GM04504 (cell line): ENCODE measurements at places on chromosomes 12 and 14.

- no peak for DNase-seq
Observed at GRCh38 chr12:130663514-130663913, 52.6 kb downstream of the RIMBP2 start.

- DNase-seq, result peak; percentile 51
Observed at GRCh38 chr12:50825372-50825838, 17.3 kb upstream of the TMPRSS12 start.

DNA sequence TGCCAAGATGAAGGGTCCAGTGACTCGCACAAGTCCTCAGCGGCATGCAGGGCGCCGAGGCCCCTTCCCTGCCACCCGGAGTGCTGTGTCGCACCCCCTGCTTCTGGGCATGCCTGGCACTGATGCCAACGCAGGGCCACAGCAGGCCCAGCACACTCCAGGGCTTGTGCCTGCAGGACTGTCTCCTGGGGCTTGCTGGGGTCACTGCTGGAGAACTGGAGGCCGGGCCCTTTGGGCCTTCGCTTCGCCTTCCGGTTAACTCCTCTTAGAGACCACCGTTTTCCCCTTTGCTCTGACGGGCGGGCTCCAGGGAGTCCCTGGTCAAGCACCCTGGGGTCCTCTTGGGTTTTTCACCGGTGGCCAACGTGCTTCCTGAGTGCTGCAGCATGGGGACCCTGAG, 79.6 kb downstream of the WDR20 start:
- DNase-seq, result no peak

DNA sequence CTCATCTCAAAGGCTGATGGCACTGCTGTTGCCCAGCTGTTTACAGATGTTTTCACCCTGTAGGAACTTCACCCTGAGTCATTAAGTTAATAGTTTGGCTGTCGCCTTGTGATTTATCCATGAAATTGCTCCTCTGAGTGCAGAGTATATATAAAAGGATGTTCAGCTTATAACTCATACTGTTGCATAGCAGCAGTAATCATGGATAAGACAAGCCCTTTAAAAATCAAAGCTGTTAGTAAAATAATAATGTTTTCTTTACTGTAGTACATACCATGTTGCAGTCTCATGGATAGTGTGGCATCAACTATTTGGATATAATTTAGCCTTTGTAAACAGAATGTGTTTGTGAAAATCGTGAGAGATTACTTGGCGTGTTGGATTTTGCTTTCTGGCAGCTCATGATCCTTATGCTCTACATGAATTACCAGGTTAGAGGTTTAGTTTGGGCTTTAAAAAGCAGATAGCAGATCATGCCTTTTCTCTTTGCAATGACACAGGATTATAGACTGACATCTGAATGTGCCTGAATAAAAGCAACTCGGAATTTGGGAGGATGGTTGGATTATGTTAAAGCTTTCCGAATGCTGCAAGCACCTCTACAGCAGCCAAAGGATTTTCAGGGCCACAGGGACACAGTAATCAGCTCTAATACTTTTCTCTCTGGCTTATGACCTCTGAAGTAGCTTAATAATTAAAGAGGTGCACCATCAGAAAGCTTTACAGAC, 279.7 kb upstream of the ATP2B1 start:
- peak; percentile 41 for DNase-seq

DNA sequence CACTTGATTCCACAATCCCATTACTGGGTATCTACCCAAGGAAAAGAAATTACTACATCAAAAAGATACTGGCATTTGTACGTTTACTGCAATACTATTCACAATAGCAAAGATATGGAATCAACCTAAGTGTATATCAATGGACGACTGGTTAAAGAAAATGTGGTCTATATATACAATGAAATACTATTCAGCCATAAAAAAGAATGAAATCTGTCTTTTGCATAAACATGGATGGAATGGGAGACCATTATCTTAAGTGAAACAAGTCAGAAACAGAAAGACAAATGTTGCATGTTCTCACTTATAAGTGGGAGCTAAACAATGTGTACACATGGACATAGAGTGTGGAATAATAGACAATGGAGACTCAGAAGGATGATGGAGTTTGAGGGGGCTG, 5.0 kb upstream of the OS9 start:
- no peak for DNase-seq

DNA sequence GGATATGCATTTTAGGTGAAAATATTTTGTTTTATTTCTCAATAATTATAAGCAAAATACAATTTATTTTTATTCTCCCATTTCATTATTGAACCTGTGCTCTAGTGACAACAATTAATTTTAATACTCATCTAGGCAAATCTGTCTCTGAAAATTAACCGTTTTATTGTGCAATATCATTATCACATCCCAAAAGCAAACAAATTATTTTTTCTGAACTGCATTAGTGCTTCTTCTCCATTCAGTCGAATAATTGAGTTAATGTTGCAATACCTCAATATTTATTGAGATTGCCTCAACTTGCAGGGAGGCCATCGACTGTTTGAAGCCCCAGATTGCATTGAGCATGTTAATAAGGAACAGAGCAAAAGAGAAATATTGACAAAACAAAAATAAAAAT, 303.2 kb upstream of the LRFN5 start:
- no peak for DNase-seq

GRCh38 chr14:96125536-96125935, 79.1 kb upstream of the BDKRB2 start:
- DNase-seq, result no peak

DNA sequence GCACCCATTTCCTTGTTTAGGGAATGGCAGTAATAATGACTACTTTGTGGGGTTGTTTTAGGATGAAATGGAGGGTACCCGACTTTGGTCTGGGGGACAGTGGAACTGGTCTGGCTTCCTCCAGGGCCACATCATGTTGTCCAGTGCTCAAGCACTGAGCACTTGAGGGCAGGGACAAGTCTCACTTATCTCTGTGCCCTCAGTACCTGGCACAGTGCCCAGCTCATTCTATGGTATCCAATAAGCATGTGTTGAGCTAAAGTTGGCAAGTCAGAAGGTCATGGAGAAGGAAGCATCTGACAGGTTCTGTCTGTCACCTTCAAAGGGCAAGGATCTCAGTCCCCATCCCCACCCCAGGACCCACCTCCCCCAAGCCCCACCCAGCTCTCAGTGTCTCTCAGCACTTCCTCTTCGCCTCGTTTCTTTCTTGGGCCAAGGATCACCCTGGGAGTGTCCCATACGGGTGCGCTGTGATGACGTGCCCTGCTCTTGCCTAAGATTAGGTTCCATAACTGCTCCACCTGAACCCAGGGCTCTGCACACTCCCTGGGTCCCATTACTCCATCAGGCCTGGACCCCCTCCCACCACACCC, 24.3 kb upstream of the TMEM106C start:
- DNase-seq, result no peak

DNA sequence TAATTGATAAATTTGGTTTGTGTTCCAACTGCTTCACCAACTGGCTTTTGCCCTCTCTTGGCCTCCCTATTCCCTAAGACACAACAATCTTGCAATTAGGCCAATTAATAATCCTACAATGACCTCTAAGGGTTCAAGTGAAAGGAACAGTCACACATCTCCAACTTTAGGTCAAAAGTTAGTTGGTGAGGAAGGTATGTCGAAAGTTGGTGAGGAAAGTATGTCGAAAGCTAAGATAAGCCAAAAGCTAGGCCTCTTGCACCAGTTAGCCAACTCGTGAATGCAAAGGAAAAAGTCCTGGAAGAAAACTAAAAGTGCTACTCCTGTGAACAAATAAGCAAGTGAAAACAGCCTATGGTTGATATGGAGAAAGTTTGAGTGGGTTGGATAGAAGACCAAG, 32.6 kb downstream of the EGLN3 start:
- no peak for DNase-seq

DNA sequence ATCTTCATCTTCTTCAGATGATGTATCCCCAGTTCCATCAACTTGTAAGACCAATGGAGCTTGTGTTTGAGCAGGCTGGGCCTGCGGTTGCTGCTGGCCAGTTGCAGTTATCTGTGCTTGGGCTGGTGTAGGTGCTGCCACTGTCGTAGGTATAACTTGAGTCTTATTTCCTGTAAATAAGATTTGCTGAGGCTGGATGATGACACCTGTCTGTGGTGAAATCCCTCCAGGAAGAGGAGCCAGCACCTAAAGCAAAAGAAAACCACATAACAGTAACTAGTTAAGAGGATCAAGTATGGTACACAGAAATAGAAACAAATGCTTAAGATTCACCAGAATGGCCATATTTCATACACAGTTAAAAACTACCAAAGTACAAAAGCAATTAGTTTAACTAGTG, 28.2 kb downstream of the GTF2A1 start:
- DNase-seq, result no peak

DNA sequence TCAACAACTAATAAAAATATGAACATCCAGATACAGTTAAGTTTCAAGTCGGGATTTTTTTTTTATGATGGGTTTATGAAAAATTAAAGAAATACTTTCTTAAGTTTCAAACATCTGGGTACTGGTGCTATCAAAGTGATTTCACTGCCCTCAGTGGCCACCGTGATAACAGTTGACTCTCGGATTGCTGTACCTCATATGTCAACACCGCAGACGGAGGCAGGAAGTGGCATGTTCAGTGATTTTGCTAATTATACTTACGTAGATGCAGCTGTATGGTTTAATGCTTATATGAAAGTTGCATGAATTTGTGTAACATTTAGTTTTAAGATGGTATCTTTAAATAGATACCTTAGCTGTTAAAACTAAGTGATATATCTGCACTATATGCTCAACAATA, 20.8 kb upstream of the FBLN5 start:
- DNase-seq, result no peak

DNA sequence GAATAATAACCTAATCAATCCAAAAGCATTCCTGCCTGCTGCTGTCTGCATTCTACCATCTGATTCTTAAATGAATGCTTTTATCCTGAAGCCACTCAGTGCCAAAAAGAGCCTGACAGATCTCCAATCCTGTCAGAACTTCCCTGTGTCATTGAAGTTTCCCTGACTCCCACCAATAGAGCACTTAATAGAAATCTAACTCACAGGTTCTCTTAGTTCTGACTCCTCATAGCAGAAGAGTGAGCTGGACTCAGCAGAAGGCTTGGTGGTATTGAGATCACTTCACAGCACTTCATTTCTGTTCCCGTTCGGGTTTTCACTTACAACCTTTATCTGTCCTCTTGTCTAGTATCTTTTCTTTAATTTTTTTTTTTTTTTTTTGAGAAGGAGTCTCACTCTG, 102.6 kb downstream of the OTOGL start:
- DNase-seq, result no peak

DNA sequence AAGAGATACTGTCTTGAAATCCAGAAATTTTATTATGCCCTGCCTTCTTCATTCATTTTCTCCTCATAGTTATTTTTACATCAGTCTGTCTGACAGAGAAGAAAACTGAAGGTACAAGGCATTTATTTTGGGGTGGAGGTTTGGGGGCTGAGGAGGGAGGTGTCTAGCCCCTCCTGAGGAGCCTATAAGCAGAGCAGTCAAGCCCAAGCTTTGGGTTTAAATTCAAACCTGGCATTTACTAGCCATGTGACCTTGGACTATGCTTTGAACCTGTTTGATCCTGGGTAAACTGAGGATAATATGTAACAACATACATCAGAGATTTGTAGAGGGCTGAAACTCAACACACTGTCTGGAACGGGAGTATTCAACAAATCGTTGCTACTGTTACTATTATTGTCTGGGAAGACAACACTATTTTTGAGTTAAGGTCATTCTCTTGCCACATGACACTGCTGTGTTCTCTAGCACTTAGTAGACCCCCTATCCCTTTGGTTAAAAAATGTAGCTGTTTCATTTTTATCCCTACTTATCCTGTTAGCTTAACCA, 66.1 kb upstream of the STRN3 start:
- no peak for DNase-seq

DNA sequence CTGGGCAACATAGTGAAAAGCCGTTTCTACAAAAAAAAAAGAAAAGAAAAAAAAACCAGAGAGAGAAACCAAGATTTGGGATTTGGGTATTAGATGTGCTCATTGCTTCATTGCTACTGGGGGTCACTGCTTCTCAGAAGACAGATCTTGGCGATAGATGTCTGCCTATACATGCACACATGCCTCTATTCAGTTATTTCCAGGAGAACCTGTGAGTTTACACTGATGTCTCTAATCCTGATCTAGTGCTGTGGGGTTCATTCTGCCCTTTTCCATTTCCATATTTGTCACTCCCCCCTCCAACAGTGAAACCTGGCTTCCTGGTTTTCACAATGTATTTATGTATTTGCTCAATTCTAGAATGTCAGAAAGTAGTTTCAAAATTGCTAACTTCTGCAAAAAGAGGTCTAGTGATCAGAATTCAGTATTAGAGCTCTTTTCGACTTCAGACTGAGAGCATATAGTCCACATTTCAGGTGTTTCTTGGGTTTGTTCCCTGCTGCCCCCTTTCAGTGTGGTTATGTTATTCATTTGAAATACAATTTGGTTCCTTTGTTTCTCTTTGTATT, 111.0 kb downstream of the SLC25A47 start:
- DNase-seq, result no peak

- no peak for DNase-seq
Observed at GRCh38 chr14:61417883-61418455, 96.6 kb downstream of the PRKCH start.

- DNase-seq, result no peak
Observed at GRCh38 chr14:85248881-85249635, 280.9 kb upstream of the FLRT2 start.

DNA sequence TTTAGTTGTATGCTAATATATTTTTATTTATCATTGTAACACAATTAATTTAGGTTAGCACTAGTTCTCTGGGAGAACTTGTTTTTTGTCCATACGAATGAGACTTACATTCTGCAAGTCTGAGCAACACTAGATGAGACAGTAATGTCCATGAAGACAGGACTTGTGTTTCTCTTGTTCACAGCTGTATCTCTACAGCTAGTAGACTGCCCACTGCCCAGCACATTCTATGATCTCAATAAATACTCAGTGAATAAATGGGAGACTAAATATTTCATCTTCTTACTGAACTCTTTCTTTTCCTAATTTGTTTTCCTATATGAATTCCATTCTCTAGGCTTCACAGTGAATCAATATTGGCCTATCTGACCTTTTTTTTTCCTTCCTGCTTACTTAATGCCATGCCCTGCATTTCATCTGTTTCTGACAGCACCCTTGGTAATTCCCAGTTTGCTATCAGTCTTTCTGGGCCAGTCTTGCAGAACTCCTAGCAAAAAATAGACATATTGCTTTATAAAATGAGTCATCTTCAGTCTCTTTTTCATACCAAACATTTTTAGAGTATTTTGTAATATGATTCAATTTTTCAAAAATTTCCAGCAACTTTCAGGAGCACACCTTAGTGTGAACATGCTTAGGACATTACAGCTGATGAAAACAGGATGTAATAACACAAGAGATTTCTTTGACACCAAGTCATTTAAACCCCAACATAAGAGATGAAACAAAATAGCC, 185.5 kb upstream of the ATP2B1 start:
- DNase-seq, result no peak
